CD4-positive, alpha-beta memory T cell (primary cell): ENCODE measurements at places on chromosomes 12 and 14. TPM values are rescaled to one million over a fixed set of nuclear protein-coding genes. Genes with fewer than 3 reads are reported as not detected.

GRCh38 chr14:105862581-105863239 lies 336.3 kb downstream of the TMEM121 start:
- H3K4me1 ChIP-seq, result peaks cover 41% of the 10 kb centered on the region
- H3K4me3 ChIP-seq, result no peak overlapping the region
- no peaks in the 10 kb centered on the region for H3K36me3 ChIP-seq
- no peaks in the 10 kb centered on the region for H3K27me3 ChIP-seq
- H3K27ac ChIP-seq, result no peak overlapping the region
- no peak for DNase-seq

Gene SYNDIG1L
- total RNA-seq, result not detected

GRCh38 chr12:127459687-127460086 lies 807.3 kb upstream of the TMEM132C start:
- H3K4me1 ChIP-seq, result no peaks in the 10 kb centered on the region
- H3K4me3 ChIP-seq, result no peak overlapping the region
- no peaks in the 10 kb centered on the region for H3K27me3 ChIP-seq

GRCh38 chr12:82412246-82412645 lies 53.9 kb downstream of the METTL25 start:
- H3K4me3 ChIP-seq, result no peak overlapping the region
- H3K4me1 ChIP-seq, result no peaks in the 10 kb centered on the region
- no peaks in the 10 kb centered on the region for H3K36me3 ChIP-seq

Gene KIF26A
- total RNA-seq, result 0.22 TPM

Gene LACRT
- total RNA-seq, result not detected

- no peak overlapping the region for H3K27ac ChIP-seq
- H3K36me3 ChIP-seq, result no peaks in the 10 kb centered on the region
- DNase-seq, result no peak
- no peaks in the 10 kb centered on the region for H3K4me1 ChIP-seq
- H3K27me3 ChIP-seq, result no peaks in the 10 kb centered on the region
- no peak overlapping the region for H3K4me3 ChIP-seq
These were observed 104.6 kb downstream of the EGLN3 start for GRCh38 chr14:33846100-33846824.

- H3K4me3 ChIP-seq, result no peak overlapping the region
- no peaks in the 10 kb centered on the region for H3K4me1 ChIP-seq
- no peak overlapping the region for H3K27ac ChIP-seq
These were observed 63.1 kb downstream of the DRAM1 start for GRCh38 chr12:101940400-101940950.

Gene PRIM1
- 34.3 TPM for total RNA-seq

DNA sequence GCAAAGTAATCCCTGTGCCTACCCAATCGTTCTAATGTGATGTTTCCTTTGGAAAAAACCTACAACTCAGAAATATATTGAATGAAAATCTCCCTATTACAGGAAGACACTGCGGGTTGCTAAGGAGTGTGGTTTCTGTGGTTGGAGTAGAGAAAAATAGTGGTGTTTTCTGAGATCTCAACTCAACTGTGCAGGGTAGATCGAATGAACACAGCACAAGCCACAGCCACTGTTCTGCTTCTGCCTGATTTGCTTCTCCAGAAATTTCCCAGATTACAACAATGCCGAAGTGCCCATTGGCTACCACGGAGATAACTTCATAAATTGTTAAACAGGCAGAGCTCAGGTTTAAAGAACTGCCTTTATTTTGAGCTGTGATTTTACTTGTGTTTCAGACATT lies 480.4 kb downstream of the DIO2 start:
- no peaks in the 10 kb centered on the region for H3K36me3 ChIP-seq
- DNase-seq, result no peak
- no peaks in the 10 kb centered on the region for H3K27me3 ChIP-seq
- no peak overlapping the region for H3K4me3 ChIP-seq
- no peak overlapping the region for H3K27ac ChIP-seq
- H3K4me1 ChIP-seq, result no peaks in the 10 kb centered on the region
